ENCODE measurements at places on chromosomes 2 and 18.

DNA sequence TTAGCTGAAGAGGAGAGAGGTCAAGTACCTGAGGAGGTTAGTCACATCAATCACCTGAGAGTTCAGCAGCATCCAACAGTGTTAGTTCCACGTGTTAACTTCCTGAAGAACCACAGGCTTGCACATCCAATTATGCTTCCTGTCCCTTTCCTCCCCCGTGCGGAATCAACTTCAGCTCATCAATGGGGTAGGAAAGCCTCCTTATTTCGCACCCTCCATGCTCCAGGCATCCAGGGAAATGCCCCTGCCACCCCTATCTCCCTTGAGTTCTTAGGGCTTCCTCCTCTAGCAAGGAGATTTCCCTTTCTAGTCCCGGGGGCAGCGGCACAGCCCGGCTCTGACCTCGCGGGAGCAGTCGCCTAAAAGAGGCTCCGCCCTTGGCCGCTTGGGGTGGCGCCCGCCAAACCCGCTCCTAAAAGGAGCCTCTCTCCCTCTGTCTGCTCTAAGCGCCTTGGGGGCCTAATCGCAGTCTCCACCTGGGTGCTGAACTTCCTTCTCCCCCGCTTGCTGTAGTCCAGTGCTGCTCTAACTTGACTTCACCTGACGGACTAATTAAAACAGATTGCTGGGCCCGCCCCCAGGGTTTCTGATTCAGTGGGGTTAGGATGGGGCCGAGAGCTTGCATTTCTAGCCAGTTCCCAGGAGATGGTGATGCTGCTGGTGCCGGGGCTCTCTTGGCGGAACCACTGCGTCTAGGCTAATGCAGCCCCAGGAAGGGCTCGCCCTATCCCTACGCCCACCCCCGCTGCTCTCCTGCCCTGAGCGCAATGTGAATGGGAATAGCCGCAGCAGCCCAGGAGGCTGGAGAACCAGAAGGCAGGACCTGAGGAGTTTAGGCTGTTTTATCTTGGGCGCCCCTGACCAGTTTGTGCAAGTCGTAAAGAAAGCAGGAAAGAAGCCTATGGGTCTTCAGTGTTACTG is 3.4 kb upstream of the TET3 start:
- ATAC-seq: no peak

DNA sequence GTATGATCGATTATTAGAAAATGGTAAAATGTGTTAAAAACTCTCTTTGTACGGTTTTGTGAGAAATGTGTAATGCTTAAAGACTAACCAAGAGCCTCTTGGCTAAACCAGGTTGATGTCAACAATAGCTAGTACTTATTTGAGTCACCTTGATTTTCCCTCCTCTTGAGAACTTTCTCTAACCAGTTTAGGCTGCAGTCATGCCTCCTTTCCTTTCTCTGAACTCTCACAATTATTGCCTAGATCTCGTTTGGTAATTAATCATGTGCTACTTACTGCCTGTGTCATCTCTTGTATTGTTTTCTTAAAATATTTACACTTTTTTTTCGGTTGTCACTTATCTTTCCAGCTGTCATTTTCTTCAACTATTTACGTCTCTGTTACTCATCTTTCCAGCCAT is 1.1 kb upstream of the EPC2 start:
- peak; percentile 48 for ATAC-seq

GRCh38 chr2:36650031-36650829 is 46.3 kb upstream of the VIT start:
- ATAC-seq: peak; percentile 86

- ATAC-seq: no peak
Measured at GRCh38 chr2:122136056-122136455, 380.6 kb downstream of the TSN start.

DNA sequence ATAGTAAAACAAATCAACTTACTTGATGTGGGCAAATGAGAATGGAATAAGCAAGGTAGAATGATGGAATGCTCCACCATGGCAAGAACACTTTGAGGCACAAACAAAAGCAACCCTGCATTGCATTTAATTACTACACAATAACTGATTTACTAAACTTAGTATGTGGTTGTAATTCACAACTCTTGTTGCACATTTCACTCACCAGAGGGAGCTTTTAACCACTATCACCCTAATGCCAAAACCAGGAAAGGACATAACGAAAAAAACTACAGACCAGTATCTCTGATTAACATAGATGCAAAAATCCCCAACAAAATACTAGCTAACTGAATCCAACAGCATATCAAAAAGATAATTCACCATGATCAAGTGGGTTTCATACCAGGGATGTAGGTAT is 659.8 kb downstream of the CPS1 start:
- no peak for ATAC-seq

DNA sequence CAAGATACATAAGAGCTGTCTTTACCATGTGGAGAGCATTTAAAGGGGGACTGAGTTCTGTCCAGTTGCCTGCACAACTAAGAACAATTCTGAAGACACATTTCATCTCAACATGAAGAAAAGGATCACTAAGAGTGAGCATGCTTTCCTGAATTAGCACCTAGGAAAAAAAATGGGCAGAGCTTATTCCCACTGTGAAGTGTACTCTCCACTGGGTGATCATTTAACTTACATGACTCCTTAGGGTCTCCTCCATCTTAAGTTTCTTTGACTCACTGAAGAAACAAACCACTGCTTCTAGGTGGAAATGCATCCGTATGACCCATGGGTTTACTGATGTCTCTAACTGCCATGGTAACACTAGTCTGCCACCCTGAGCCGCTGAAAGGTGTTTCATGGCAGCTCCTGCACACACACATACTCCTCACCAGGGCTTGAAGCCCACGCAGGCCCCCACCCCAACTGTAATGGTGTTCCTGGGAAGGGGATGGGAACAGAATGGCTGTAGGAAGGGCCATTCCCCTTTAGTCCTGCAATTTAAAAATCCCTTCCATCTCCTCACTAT is 27.1 kb downstream of the HDLBP start:
- no peak for ATAC-seq

DNA sequence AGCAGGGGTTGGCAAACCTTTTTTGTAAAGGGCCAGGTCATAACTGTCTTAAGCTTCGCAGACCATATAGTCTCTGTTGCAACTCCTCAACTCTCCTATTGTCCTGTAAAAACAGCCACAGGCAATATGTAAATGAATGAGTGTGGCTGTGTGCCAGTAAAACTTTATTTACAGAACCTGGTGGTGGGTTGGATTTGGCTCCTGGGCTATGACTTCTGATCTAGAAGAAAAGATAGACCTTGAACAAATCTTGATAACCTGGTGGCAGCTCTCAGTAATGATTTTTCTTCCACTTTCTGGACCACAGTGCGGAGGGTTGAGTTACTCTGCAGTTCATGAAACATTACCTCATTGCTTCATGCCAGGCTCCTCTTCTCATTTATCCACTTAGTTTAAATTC is 139.3 kb downstream of the MYCN start:
- no peak for ATAC-seq

Measured in activated T-helper 17 cell treated with anti-CD3 and anti-CD28 coated beads, Interleukin-2, amount 50 U/mL, for 72 hours (primary cell).